ENCODE measurements at places on chromosomes 1 and 21.
A peak's percentile ranks its signal among the peaks of the same experiment; 100 is the strongest.

- ATAC-seq = peak; percentile 57
Measured at GRCh38 chr21:14591377-14591776, 45.3 kb upstream of the SAMSN1 start.

GRCh38 chr21:33070744-33070997 is 730 bp downstream of the OLIG1 start:
- no peak for ATAC-seq

DNA sequence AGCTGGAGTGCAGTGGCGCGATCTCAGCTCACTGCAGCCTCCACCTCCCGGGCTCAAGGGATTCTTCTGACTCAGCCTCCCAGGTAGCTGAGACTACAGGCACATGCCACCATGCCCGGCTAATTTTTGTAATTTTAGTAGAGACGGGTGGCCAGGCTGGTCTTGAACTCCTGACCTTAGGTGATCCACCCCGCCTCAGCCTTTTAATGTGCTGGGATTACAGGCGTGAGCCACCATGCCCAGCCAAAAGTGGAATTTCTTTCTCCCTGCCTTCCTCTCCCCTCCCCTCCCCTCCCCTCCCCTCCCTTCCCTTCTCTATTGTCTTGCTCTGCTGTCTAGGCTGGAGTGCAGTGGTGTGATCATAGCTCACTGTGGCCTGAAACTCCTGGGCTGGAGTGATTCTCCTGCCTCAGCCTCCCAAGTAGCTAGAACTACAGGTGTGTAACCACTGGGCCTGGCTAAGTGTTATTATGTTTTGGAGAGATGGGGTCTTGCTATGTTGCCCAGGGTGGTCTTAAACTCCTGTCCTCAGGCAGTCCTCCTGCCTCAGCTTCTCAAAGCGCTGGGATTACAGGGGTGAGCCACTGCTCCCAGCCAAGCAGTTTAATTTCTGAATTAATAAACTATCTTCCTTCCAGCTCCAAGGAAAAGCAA is 10.0 kb upstream of the MACF1 start:
- no peak for ATAC-seq

- no peak for ATAC-seq
Measured at GRCh38 chr1:60425528-60425927, 352.0 kb upstream of the C1orf87 start.

DNA sequence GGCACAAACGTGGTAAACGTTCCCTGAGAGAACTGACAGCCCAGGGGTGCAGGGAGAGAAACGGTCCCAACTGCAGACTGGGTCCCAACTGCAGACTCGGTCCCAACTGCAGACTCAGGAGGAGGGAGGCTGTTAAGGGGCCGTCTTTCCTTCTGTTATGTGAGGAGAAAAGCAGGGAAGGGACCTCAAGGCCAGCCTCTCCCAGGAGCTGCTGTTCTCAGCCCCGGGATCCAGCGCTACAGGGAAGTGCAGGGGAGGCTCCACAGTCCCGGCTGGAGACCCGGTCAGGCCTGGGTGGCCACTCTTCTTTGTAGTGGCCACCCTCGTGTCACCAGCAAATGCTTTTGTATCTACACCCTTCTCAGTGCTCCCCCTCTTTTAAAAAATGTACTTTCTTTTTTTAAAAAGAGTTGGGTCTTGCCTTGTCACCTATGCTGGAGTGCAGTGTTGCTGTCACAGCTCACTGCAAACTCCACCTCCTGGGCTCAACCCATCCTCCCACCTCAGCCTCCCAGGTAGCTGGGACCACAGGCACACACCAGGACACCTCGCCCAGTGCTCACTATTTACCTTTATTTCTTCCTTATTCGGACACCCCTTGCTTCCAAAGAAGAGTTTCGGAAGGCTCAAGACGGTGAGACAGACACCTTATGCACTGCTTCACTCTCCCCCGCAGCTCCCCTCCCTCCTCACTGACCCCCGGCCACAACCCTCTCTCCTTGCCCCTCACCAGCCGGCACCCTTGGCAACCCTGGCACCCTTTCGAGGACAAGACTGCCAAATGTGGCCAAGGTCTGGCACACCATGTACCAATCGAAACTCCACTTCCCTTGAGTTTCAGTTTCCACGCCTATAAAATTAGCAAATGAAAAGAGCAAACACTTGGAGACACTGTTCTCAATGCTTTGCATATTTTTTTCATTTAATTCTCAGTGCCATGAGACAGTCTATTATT is 21.8 kb downstream of the CAPN2 start:
- ATAC-seq = no peak

- ATAC-seq = no peak
Measured at GRCh38 chr1:57707631-57708030, 283.8 kb upstream of the DAB1 start.

- no peak for ATAC-seq
Measured at GRCh38 chr1:151108331-151108730, 37.8 kb downstream of the GABPB2 start.

DNA sequence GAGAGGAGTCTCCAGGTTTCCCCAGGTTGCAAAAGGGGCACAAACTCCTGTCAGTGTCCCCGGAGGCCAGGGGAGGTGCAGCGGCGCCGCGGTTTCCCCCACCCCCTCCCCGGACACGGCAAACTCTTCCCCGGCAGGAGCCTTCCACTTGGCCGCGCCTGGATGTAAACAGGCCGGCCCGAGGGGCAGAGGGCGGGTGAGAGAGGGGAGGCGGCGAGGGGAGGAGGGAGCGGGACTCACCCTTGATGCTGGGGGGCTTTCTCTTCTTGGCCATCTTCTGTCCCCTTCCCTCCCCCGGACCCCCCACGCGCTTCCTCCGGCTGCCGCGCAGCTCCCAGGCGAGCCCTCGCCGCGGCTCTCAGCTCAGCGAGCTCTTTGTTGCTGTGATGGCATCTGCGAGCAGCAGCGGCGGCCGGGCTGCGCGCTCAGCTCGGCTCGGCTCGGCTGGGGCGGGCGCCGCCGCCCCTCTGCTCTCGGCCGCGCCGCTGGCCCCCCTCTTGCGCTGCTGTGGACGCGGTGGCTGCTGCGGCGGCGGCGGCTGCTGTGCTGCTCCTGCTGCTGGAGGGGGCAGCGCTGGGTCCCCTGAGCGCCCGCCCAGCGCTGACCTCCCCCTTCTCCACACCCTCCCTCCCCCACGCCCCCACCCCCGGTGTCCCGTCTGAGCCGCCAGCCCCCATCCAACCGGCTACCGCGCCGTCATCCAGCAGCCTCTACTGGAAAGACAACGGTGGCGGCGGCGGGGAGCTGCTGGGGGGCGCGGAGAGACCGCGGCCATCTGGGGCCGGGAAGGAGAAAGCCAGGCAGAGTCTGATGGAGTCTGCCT is 4.9 kb upstream of the SLC44A5 start:
- ATAC-seq = peak; percentile 27

GRCh38 chr21:33350676-33351075 is 25.9 kb downstream of the IFNAR1 start:
- ATAC-seq = no peak

- peak; percentile 59 for ATAC-seq
Measured at GRCh38 chr1:46413596-46413985, 19.5 kb downstream of the FAAH start.

DNA sequence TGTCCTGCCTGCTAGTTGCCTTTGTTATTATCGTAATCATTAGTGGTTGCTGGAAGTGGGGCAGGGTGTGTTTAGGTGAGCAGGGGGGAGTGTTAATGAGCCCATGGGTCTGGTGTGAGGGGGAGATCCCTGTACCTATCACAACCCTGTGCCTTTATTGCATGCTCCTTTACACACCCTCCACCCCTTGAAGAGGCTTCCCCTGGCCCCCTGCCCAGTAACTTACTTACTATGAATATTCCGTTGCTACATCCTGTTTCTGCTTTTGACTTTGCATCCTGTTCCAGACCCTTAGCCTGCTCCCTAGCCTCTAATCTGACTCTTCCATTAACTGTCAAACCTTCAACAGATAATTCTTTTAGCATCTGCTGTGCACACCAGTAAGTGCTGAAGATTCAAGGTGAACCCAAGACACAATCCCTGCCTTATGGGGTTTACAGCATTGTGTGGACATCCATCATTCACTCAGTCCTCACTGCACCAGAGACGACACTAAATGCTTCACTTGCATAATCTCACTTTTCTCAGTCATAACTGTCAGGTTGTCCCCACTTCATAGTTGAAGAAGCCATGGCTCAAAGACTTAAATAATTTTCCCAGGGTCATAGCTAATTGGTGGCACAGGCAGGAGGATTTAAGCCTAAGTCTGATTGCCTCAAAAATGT is 47.9 kb downstream of the CDC7 start:
- peak; percentile 24 for ATAC-seq

- ATAC-seq = no peak
Measured at GRCh38 chr21:37433456-37433840, 66.9 kb downstream of the DYRK1A start.

GRCh38 chr1:155183775-155184221 is 10.1 kb downstream of the TRIM46 start:
- no peak for ATAC-seq

GRCh38 chr1:44315521-44315920 is 39.5 kb downstream of the ERI3 start:
- no peak for ATAC-seq

- ATAC-seq = no peak
Measured at GRCh38 chr1:59026472-59026948, 242.7 kb upstream of the JUN start.

GRCh38 chr1:82786883-82787282 is 986.1 kb downstream of the ADGRL2 start:
- no peak for ATAC-seq

DNA sequence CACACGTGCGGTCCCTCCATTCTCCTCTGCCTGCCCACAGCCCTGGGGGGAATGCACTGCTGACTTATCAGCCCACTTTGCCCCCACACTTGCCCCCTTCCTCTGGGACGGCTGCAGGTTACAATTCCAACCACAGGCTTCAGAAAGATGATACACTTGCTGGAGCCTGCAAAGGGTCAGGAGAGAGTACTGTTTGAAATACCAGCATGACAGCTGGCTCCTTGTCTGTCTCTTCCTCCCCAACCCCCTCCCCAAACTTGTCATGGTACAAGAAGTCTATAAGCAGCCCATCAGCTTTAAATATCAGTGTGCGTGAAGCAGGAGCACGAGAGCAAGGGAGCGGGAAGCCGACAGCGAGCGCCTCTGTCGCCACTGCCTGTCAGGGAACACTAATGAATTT is 62.4 kb downstream of the ERI3 start:
- ATAC-seq = no peak

DNA sequence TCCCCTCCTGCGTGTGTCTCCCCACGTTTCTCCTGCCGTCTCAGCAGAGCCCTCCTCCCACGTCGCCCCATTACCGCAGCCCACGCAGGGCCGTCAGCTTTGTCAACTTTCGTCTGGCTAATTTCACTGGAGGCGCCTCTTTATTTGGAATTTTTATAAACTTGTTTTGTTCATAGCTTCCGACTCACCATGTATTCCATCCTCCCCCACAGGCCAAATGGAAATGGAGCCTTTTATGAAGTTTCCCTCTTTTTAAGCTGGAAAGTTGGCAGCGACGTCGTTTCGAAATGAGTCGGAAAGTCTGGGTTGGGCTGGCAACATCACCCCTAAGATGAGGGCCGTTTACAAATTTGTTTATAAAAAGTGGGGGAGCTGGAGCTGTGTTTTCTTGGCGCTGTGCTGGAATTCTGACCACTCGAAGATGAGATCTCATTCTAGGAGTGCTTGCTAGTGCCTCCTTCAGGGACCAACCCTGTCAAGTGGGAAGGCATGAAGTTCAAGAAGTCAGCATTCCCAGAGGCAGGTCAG is 23.7 kb upstream of the SLC45A1 start:
- no peak for ATAC-seq

GRCh38 chr1:230681599-230681998 is 32.3 kb downstream of the AGT start:
- ATAC-seq = peak; percentile 73

- ATAC-seq = no peak
Measured at GRCh38 chr1:240854367-240854766, 242.4 kb upstream of the GREM2 start.

DNA sequence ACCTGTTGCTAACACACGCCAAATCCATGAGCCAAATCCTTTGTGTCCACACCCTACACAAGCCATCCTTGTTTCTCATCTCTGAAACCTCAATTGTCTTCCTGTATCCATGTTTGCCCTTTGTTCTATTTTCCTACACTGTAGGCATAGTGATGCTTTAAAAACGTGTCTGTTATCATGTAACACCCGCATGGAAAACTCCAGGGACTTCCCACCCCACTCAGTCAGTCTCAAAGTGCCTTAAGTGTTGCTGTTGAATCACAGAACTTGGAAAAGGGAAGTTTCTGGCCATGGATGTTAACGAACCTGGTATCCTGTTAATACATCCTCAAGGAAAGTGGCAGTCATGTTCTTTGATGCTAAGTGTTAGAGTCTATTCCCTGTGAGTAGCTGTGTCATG is 9.7 kb downstream of the OR2T11 start:
- no peak for ATAC-seq

- ATAC-seq = no peak
Measured at GRCh38 chr1:200224315-200224714, 185.5 kb downstream of the ZNF281 start.

- ATAC-seq = no peak
Measured at GRCh38 chr1:202113690-202114300, 8.9 kb upstream of the GPR37L1 start.

DNA sequence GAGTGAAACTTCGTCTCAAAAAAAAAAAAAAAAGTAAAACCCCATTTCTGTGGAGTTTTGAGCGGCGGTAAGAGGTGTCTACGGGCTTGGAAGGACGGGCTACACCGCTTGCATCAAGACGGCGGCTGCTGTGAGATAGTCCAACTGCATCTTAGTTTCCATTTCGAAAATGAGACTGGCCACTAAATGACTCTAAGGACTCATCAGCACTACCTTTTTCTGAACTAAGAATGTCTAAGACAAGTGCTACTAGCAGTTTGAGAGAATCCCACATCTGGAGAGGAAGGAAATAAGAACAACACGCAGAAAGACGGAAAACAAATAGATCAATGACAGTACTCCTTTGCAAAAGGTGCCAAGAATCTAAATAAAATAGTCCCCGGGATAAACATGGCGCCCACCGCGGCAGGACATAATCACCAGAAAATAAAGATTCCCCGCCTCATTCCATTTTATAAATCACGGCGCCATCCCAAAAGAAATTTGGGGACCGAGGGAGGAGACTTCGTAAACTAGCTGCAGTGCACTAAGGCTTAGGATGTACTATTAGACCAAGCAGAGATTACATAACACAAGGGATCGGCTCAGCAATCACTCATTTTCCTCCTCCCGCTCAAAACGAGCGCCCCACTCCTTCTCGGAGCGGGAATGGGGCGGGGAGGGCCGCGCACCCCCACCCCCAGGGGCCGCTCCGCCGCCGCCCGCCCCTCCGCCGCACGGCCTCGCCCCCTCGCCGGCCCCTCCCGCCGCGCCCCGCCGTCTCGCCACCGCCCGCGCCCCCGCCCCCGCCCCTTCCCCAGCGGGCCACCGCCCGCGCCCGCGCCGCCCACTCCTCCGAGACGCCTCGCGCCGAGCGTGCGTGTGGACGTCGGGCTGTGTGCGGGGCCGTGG is 1.1 kb downstream of the POGZ start:
- peak; percentile 74 for ATAC-seq

GRCh38 chr1:172776071-172776470 is 117.2 kb downstream of the FASLG start:
- ATAC-seq = no peak

- ATAC-seq = no peak
Measured at GRCh38 chr1:112188611-112189010, 199.1 kb upstream of the KCND3 start.

- ATAC-seq = no peak
Measured at GRCh38 chr1:1142844-1143243, 27.0 kb upstream of the C1orf159 start.

Data from activated CD4-positive, CD25-positive, alpha-beta regulatory T cell treated with anti-CD3 and anti-CD28 coated beads, Interleukin-2, amount 50 U/mL, for 24 hours (primary cell).